ENCODE measurements at places on chromosomes 5 and 9.
A peak's percentile ranks its signal among the peaks of the same experiment; 100 is the strongest.

DNA sequence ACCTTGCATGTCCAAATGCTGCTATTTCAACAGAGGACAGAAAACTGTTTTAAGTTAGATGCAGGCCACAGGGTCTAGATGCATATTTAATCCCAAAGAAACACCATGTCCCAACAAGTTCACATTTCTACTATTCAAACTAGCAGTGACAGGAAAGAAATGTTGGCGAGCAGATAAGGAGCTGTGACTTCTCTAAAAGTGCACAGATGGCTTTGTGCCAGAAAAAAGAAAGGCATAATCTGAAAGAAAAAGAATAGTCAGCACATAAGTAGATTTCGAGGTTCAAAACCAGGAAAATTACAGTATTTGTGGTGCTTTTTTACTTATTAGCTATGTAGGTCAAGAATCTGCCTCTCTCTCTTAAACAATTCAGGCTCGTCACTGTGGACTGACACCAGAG, 178.3 kb downstream of the DNAH5 start:
- DNase-seq = no peak

GRCh38 chr5:111072949-111073682, 1.6 kb downstream of the TSLP start:
- no peak for DNase-seq

DNA sequence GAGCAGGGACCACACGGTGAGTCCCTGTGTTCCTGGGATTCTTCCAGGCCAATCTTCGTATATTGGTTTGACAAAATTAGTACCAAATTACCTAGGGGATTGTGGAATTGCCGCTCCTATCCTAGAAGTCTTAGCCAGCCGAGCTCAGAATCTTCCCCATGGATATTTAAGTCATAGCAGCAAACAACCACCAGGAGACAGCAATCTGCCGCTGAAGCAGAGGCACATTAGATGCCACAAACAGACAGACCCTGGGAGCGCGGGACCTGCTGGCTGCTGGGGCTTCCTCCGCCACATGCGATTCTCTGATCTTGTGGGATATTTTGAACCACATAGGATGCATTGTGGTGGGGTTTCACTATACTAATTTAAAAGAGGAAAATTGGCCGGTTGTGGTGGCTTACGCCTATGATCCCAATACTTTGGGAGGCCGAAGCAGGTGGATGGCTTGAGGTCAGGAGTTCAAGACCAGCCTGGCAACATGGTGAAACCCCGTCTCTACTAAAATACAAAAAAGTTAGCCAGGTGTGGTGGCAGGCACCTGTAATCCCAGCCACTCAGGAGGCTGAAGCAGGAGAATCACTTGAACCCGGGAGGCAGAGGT, 31.7 kb upstream of the ZBTB43 start:
- no peak for DNase-seq

- no peak for DNase-seq
Measured at GRCh38 chr5:123382252-123382651, 41.0 kb downstream of the CEP120 start.

- no peak for DNase-seq
Measured at GRCh38 chr9:121273064-121273775, 5.3 kb downstream of the GSN start.

- no peak for DNase-seq
Measured at GRCh38 chr5:96569770-96570169, 92.4 kb upstream of the CAST start.

DNA sequence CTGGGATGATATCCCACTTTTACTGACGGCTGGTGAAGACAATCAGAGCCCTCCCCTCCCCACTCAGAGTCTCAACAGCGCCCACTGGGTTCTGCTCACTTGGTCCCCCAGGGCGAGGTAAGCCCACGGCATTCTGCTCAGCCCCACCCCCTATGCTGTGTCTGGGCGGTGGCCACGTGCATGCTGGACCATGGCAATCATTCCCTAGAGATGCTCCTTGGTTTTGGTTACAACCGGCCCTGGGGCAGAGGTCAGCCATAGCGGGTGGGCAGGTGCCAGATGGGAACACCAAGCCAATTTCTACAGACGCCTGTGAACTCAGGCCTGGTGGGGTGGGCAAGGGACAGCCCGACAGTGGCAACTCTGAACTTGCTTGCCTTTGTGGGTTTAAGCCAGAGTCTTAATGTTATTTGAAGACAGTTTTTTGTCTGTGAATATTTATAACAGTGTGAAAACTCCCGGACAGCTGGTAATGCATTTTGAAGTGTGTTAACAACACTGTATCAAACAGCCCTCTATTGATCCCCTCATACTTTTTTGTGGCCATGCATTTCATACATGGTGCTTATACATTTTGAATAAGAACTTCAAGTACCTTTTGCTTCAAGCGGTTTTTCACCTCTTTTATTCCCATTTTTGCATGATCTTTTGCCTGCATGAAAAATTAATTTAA, 94.2 kb downstream of the CRB2 start:
- DNase-seq = no peak

- DNase-seq = no peak
Measured at GRCh38 chr5:6166698-6167394, 211.5 kb downstream of the MED10 start.

DNA sequence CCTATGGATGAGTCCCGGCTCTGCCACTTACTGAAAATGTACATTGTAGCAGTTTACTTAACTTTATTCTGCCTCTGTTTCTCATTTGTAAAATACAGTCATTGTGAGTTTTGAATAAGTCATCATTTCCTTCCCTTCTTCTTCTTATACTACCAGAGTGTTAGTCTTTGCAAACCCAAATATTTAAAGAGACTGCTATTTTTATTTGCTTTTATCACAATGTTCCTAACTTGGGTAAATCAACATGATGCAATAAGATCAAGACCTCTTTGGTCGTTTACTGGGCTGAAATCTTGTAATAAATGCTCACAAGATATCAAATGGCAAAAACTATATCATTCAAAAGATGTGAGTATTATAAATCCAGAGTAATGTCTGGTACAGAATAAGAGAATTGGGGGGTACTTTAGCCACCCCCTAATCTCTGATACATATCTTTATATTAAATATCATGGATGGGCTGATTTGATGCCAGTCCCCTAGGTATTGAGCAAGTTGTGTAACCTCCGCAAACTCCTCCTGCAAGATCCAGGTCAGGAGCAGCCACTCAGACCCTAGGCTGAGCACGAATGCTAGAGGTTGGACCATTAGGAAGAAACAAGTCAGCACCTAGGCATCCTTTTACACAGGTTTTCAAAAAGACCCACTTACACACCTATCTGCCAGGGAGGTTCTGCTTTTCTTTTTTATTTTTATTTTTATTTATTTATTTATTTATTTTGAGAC, 13.3 kb upstream of the GLDC start:
- no peak for DNase-seq

DNA sequence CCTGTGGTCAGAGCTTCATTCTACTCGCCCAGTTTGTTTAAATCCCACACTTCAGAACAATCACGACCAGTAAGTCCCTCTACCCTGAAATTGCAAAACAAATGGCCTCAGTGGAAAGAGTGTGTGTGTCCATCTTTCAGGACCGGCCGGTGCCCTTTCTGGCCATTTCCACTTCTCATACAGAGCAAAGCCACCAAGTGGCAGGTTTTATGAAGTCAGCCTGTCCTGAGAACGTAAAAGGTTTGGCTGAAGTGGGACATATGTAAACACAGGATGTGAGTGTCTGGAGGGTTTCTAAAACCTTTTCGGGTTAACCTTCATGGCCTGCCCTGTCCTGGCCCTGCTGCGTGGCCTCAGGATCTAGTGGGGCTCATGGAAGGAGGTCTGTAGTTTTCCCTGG, 24.7 kb downstream of the NXNL2 start:
- no peak for DNase-seq

DNA sequence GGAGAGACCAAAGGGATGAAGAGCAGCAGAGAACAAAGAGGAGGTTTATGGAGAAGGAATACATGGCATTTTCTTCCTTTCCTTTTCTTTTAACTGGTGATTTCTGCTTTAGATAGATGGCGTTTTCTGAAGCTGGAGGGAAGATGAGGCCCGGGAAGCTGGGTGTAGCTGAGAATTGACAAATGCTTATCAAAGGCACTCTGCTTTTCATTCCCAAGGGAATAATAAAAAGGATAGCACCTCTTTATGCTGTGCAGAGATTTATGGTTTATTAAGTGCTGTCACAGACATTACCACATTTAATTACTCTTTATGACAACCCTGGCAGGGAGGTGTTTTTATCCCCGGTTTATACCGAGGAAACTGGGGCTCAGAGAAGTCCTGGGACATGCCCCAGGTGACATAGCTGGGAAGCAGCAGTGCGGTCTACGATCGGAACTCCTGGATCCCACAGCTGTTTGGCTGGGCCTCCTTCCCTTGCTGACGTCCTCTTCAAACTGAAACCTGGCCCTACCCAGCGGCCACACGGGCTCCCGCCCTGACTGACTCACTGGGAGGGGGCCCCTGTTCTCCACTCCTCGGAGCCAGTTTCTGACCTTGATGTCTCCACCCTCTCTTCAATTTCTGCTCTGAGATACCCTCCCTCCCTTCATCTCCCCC, 8.2 kb upstream of the EPB41L4B start:
- DNase-seq = no peak

DNA sequence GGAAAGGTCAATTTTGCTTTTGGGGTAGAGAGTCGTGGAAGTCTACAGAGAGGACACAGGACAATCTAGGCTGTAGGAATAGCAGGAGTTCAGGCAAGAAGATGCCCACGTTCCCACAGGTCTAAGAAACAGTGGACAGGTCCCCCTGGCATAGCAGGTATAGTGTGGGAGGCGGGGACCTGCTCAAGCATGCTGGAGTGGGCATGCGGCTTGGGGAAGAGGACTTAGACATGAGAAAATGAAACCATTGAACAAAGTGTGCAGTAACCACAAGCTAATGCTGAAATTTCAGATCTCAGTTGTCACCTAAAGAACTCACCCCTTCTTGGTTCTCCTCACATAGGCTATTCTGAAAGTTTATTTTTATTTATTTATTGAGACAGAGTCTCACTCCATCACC, 142.8 kb upstream of the EFNA5 start:
- DNase-seq = no peak

GRCh38 chr9:130917168-130917960, 20.8 kb upstream of the QRFP start:
- DNase-seq = no peak

DNA sequence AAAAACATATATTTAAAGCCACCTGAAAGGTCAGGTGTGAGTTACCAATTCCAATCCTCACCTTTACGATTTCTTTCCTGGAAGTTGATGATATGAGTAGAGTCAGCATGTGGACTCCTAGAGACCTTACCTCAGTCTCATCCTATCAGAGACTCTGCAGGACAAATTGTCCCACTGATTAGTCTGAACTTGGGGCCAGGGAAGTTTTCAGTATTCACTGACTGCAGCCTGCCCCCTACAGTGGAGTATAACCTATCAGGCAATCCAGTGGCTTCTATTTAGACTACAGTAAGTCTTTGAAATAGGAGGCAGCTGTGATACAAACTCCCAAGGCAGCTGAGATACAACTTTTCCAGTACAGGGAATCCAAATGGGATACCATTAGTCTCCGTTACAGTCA, 449.4 kb upstream of the CDH10 start:
- no peak for DNase-seq

DNA sequence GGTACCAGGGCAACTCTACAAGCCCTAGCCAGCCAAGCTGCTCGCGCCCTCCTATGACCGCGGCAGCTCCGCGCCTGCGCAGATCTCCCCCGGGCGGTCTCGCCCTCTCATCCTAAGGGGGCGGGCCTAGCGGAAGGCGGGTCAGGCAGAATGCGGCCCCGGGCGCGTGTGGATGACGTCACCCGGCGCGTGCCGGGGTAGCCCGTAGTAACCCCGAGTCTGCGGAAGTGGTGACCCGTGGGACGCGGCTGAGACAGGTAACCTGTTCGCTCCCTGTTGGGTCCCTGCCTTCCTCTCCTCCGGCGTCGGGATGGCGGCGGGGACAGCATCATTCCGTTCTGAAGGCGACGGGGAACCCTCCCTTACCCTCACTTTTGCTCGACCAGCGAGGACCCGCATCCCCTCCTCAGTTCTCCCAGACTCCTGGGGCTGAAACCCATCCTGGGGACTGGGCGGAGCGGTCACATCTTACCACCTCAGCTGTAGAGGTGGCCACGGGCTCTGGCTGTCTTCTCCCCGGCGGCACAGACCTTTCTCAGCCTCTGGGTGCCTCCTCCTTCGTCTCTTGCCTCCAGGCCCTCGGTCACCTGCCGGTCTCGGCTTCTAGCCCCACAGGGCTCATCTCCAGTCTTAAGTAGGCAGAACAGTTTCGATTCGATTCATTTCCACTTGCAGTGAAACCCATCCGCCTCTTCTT, at the start of gene AOPEP:
Gene AOPEP (plus strand): TSS at position 205 of the 697 bp plus-strand sequence. CDS start 33,085 bp downstream, outside the sequence.
- peak; percentile 98 for DNase-seq

DNA sequence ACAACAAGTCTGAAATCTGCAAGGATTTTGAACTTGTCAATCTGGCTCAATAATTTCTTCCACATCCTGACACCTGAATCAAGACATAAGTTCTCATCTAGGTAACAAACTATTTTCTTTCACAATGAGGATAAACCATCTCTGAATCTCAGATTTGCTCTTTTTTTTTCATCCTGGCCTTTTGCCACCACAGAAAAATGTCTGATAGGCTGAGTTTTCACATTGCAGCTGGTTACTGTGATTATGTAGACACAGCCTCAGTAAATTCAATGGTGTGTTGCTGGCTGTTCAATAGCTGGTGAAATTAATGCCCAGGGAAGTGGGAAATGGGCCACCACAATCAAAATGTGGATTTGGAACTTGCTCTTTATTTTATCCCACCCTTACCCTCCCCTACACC, 2.8 kb upstream of the ADRA1B start:
- DNase-seq = no peak

GRCh38 chr5:17895288-17896033, 261.2 kb downstream of the TAF11L14 start:
- DNase-seq = no peak

DNA sequence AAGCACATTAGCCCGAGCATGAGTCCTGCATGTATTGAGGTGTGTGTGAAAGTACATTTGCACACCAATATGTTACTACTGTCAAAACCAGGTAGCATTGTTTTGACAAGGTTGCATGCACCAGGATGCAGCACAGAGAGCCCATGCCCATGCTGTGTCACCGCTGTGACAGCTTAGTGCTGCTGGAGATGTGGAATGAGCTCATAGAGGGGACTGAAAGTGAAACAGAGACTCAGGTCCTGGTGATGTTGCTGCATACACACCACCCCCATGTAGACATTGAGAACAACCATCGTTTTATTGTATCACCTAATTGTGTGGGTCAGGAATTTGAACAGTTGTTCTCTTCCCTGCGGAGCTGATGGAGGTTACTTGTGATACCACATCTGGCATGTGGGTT, 53.0 kb downstream of the GADD45G start:
- no peak for DNase-seq

- DNase-seq = no peak
Measured at GRCh38 chr5:67156976-67157583, 39.5 kb downstream of the CD180 start.

- no peak for DNase-seq
Measured at GRCh38 chr5:166581826-166582225, 1709.6 kb upstream of the WWC1 start.

All from stimulated activated CD8-positive, alpha-beta memory T cell treated with anti-CD3 and anti-CD28 coated beads, Interleukin-7, amount 100 ng/mL, for 1 hour (primary cell).